Substantia nigra (tissue), 51 donors: ENCODE measurements at places on chromosomes 3 and 15.

DNA sequence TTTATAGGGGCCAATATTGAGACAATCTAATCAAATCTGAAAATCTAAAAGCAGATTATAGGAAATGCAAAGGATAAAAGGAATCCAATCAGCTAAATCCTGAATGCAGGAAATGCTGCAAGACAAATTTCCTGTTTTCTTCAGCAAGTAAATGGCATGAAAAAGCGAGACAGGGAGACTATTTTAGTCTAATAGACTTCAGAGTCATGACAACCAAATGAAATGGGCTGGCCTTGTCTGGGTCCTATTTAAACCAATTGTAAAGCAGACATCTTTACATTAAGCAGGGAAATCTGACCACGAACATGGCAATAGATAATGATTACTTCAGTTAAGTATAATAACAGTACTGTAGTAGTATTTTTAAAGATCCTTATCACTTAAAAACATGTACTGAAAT, 2.1 kb downstream of the DBR1 start:
- no peak for DNase-seq

DNA sequence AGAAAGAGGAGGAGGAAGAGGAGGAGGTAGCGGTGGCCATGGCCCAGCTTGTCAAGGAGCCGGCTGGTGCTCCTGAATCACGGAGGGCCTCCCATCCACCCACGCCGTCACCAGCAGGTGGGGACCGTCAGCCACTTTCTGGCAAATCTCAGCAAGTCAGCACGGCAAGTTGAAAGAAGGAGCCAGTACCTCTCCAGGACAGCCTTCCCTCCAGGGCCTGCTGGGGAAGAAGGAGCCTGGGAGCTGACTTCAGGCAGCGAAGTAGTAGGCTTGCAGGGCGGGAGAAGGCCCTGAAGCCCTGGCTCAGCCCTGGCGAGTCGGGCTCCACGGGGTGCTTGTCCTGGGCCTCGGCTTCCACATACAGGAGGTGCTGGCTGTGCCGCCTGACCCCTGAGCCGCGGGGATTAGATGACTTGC, 99.2 kb upstream of the TRPM1 start:
- DNase-seq, result peak; percentile 17

GRCh38 chr15:92415639-92416297, 22.1 kb downstream of the ST8SIA2 start:
- no peak for DNase-seq

- DNase-seq, result no peak
Observed at GRCh38 chr3:23859012-23859743, 53.4 kb downstream of the UBE2E1 start.

GRCh38 chr3:66037330-66037985, 1.3 kb downstream of the MAGI1 start:
- no peak for DNase-seq

- no peak for DNase-seq
Observed at GRCh38 chr15:78808550-78808949, 2.7 kb downstream of the ADAMTS7 start.

DNA sequence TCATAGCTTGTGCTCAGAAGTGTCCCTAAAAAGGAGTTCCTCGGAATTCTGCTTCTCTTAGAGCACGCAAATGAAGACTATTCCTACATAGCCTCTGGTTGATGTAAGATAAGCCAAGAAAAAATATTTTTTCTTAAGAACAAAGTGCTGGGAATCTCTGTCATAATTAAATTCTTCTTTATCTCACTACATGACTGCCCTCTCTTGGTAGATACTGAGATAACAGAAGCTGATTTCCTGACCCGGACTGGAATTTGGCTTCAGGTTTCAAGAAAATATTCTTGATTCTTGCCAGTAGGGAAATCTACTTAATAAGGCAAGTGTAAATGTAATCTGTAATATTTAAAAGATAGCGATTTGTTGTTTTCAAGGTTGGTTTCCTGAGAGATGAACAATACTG, 31.3 kb upstream of the SETMAR start:
- no peak for DNase-seq

GRCh38 chr3:73739791-73740453, 115.2 kb upstream of the PDZRN3 start:
- DNase-seq, result no peak

DNA sequence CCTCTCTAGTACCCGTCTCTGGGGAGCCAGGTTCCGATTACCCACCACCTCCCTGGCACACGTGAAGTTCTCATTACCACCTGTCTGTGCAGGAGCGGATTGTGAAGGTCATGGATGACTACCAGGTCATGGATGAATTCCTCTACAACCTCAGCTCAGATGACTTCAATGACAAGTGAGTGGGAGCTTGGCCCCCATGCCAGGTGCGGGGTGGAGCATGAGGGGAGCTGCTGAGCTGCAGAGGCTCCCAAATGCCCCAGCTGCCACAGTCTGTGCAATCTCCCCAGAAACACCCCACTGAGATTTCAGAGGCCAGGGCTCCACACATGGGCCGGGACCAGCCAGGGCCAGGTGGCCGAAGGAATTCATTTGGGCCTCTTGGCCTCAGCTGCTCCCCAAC, 34.3 kb downstream of the DNAH1 start:
- DNase-seq, result no peak

- no peak for DNase-seq
Observed at GRCh38 chr3:52315006-52315405, 1.1 kb upstream of the DNAH1 start.

DNA sequence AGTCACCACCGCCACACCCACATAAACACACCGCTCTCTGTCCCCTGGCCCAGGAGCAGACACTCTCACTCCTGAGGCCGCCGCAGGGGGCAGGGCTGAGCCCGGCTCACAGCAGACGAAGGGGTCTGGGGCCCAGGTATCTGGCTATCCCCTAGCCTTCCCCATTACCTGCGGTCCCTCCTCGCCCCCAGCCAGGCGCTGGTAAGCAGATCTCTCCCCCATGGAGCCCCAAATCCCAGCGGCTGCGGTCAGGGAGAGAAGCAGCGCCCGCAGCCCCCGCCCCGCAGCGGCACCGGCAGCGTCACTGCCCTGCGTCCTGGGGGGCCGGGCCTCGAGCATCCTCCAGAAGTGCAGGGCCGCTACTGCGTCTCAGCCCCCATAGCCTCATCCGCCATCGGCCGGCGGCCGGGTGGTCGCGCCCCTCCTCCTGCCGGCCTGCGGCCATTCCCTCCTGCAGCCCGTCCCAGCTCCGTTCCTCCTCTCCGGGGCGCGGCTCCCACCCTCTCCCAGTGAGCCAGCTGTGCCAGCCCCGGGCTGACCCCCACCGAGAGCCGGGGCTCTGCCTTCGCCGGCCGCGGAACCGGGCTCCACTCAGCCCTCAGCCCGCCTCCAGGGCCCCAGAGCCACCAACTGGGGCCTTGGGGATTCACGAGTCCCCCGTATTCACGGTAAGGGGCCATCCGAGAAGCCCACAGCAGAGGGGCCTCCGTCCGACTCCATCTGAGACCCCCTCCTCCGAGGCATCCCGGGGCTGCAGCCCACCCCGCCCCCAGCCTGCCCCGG, 13.1 kb downstream of the TNK2 start:
- DNase-seq, result peak; percentile 32

- DNase-seq, result no peak
Observed at GRCh38 chr3:9398700-9399336, 1.4 kb downstream of the SETD5 start.
